ENCODE measurements at places on chromosomes 4 and X.
A peak's percentile ranks its signal among the peaks of the same experiment; 100 is the strongest.

GRCh38 chrX:72029483-72030411, 102.0 kb downstream of the RTL5 start:
- DNase-seq = no peak

DNA sequence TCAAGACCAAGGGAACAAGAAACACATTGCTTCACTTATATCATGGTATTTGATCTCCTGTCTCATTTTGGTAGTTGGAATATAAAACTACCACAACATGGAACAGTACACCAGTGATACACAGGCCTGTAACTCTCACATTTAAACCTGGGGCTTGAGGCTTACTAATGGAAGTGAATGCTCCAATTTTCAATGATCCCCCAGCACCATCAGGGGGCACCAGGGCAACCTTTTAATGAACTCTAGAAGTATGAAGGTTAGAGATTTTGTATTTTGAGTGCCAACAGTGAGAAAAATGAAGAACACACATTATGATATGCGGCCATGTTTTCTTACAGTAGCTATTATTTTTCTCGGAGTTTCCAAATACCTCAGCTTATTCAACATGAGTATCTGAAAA, 50.7 kb downstream of the C4orf33 start:
- DNase-seq = no peak

DNA sequence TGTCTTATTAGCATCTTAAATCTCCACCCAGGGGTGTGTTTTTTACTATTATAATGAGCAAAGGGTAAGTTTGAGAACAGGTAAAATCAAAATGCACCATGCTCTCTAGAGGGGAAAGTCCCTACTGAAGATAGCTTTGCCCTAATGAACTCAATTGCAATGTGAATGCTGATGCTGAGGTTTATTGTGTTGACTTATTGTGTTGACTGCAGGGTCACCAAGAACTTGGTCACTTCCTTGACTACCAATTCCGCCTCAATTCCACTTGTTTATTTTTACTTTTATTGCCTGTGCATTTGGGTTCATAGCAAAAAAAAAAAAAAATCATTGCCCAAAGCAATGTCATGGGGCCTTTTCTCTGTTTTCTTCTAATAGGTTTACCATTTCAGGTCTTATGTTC, 67.7 kb upstream of the SRD5A3 start:
- no peak for DNase-seq

DNA sequence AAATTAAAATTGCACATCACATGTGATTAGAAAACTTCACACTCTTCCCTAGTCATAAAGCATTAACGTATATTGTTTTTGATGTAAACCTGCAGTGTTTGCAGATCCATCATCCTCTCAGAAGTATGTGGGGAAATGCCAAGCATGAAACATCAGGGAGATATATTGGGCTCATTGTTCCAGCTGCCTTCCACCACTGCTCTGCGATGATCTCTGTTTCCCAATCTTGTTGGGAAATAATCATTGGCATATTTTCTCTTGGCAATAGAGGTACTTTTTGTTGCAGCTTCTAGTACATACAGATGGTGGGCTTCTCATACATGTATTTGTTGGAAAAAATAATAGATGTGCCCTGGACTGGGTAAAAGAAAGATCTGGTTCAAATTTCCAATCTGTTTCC, 466.3 kb upstream of the HS3ST1 start:
- no peak for DNase-seq

GRCh38 chr4:109947457-109947856, 34.8 kb downstream of the EGF start:
- DNase-seq = no peak

- no peak for DNase-seq
Measured at GRCh38 chr4:8355864-8356565, 84.5 kb downstream of the ACOX3 start.

- DNase-seq = no peak
Measured at GRCh38 chrX:136369377-136369776, 68.6 kb downstream of the ADGRG4 start.

- no peak for DNase-seq
Measured at GRCh38 chr4:921830-922331, 10.2 kb downstream of the GAK start.

DNA sequence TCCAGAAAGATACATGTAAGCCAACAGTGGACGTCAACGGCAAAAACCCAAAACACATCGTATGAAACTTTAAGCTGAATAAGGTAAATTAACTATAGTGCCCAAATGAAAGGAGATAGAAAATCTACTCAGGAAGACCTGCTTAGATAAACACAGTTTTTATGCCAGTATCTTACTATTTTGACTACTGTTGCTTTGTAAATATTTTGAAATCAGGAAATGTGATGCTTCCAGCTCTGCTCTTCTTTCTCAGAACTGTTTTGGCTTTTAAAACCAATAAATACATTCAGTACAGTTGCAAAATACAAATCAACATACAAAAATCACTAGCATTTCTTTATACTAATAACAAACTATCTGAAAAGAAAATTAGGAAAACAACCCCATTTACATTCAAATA, 83.8 kb downstream of the SMARCA5 start:
- DNase-seq = no peak

DNA sequence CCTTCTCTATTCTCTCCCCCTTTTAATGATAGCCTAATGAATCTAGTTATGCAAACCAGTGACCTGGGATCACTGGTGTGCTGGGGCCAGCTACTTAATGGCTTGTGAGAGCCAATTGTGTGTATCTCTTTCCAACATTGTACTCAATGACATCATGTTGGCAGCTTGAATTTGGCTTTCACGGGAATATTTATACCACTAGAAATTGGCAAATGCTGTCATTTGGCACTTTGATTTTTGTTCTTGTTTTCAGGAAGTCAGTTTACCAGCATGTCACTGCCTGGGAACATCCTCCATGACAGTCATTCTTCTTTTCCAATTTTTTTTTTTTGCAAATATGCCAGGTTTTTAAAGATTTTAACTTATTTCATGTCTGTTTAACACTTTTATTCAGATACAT, 1685.3 kb downstream of the STIM2 start:
- no peak for DNase-seq

DNA sequence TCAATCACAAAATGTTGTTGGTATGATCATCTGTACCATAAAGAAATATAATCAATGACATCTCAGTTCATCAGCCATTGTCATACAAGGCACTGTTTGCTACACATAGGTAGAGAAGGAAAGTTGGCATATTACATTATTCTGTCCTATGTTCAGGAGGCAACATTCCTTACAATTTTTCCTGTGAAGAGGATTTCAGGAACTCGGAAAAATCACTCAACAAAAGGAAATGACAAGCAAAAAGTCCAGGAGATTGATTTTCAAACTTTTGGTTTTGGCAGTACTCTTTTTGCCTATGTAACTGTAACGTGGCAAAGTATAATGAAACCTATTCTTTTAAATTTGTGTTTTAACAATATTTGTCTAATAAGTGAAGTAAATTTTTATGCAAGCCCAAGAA, 131.3 kb downstream of the MAB21L2 start:
- DNase-seq = no peak

- DNase-seq = no peak
Measured at GRCh38 chr4:185457136-185457535, 14.4 kb downstream of the CCDC110 start.

DNA sequence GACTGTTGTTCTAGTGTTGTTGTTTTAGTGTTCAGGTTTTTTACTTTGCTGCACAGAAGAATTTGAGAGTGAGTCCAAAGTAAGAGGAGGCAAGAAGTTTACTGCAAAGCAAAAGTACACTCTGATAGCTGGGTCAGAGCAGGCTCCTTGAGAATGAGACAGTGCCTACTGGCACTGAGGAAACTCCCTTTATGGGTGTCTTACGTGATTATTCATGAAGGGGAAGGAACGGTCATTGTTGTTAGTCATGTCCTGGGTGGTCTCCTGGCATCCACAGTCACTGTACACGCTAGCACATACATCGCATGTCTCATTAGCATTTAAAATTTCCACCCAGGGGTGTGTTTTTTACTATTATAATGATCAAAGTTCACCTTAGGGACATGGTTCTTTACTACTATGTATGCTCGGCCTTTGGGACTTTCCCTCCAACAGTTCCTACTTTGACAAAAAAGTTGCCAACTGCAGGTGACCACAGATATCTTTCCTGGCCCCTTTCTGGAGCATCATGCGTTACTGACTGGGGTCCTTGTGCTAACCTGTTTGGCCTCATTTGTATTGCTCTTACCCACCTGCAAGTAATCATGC, 688.9 kb upstream of the AMOT start:
- DNase-seq = no peak

GRCh38 chr4:14152834-14153519, 525.5 kb upstream of the BOD1L1 start:
- no peak for DNase-seq

GRCh38 chrX:50747471-50747900, 66.5 kb downstream of the SHROOM4 start:
- DNase-seq = no peak

GRCh38 chr4:183445097-183445428, 627 bp downstream of the CDKN2AIP start:
- no peak for DNase-seq

GRCh38 chr4:15104825-15105224, 102.5 kb downstream of the CPEB2 start:
- no peak for DNase-seq

GRCh38 chrX:45449982-45450381, 249.3 kb upstream of the DIPK2B start:
- DNase-seq = no peak

- DNase-seq = no peak
Measured at GRCh38 chrX:70455366-70456202, 10.9 kb downstream of the DLG3 start.

GRCh38 chrX:153765138-153766079, 1.4 kb downstream of the PLXNB3 start:
- DNase-seq = no peak

DNA sequence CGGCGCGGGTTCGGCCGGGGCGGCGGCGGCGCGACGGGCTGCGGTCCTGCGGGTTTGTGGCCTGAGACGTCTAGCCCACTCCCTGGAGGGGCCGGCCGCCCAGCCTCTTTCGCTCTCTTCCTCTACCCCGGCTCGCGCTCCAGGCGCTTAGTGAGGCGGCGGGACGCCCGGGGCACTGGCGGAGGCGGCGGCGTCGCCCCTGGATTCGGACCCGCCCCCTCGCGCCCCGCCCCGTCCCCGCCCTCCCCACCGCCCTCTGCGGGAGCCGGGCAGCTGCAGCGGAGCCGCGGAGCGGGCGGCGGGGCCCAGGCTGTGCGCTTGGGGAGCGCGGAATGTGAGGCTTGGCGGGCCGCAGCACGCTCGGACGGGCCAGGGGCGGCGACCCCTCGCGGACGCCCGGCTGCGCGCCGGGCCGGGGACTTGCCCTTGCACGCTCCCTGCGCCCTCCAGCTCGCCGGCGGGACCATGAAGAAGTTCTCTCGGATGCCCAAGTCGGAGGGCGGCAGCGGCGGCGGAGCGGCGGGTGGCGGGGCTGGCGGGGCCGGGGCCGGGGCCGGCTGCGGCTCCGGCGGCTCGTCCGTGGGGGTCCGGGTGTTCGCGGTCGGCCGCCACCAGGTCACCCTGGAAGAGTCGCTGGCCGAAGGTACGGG, at the start of gene BMP2K:
Gene BMP2K (plus strand): TSS at position 272 of the 650 bp plus-strand sequence. CDS start 194 bp downstream, at position 466.
- DNase-seq = peak; percentile 72

All from activated T-helper 1 cell treated with anti-CD3 and anti-CD28 coated beads, Interleukin-12 subunit alpha, Interleukin-12 subunit beta, Interleukin-2, Interleukin-4 antibody, amounts not matched to agents 30 ng/mL and 10 ng/mL and 1 ng/mL, durations not matched to agents 14 hours and 24 hours and 36 hours (primary cell).